Activated naive CD8-positive, alpha-beta T cell treated with anti-CD3 and anti-CD28 coated beads, Interleukin-2, amount 10 ng/mL, durations not matched to agents 7 days and 5 days (primary cell): ENCODE measurements at places on chromosomes 2 and 18. TPM values are rescaled to one million over a fixed set of nuclear protein-coding genes. Genes with fewer than 3 reads are reported as not detected.

The RAB6C gene
- total RNA-seq, result not detected

The CROCC2 gene
- not detected for total RNA-seq

The RAB11FIP5 gene
- 4.8 TPM for total RNA-seq

The TAF1B gene
- 18.8 TPM for total RNA-seq

DNA sequence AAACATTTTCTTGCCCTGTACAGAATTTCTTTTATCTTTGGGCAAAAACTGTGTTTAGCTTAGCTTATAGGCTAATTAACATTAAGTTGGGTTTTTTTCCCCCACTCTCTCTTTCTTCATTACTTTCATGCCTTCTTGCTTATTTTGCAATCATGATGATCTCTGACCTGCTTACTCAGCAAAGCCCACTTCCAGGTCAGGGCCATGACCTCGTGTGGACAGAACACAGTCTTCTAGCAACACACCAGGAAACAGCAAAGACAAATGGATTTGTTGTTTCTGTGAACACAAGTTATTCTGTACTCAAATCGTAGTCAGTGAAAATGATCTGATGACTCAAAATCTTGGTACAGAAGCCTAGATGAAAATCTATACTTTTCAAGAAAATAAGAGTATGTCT is 60.7 kb downstream of the SPATS2L start:
- H3K36me3 ChIP-seq, result peaks cover 9% of the 10 kb centered on the region
- peaks cover 3% of the 10 kb centered on the region for H3K4me1 ChIP-seq
- H3K4me3 ChIP-seq, result no peak overlapping the region
- H3K27ac ChIP-seq, result no peak overlapping the region
- no peak for DNase-seq

DNA sequence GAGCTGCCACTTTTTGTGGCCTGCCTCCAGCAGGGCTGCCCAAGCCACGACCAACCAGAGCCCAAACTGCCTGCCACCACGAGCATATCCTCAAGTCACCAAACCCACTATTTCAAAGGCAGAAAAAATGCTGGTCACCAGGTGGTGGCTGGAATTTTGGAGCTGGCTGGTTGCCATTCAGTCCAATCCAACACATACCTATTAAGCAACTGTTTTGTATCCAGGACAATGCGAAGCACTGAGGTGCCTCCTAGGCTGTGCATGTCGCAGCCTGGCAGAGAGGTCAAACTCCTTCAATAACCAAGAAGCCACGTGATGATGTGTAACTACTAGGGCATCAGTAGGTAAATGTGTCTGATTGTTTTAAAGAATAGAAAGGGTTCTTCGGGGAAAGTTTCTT is 108.3 kb upstream of the PPP1CB start:
- H3K4me1 ChIP-seq, result peaks cover 7% of the 10 kb centered on the region
- no peak for DNase-seq
- H3K27me3 ChIP-seq, result peaks cover 4% of the 10 kb centered on the region
- no peak overlapping the region for H3K4me3 ChIP-seq
- H3K36me3 ChIP-seq, result no peaks in the 10 kb centered on the region
- H3K27ac ChIP-seq, result no peak overlapping the region

GRCh38 chr2:69935011-69935410 is 20.1 kb downstream of the MXD1 start:
- H3K27me3 ChIP-seq, result no peaks in the 10 kb centered on the region
- H3K27ac ChIP-seq, result no peak overlapping the region
- H3K4me3 ChIP-seq, result no peak overlapping the region
- peaks cover 14% of the 10 kb centered on the region for H3K4me1 ChIP-seq
- H3K36me3 ChIP-seq, result peaks cover 40% of the 10 kb centered on the region

DNA sequence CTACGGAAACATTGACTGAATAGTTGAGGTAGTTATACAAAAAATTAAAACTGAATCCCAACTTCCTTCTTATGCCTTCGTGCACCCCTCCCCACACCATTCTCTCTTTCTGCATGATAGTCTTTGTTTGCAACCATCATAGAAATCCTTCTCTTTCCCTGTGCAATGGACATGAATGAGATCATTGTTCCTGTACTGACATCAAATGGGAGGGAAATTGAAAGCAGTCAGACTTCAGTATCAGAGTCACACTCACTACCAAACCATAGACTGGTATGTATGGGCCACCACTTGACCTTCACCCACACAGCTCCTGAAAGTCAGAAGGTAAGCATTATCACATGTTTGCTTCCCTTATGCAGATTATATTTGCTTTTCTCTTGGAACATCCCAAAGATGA is 782.8 kb downstream of the BCL11A start:
- no peak for DNase-seq
- H3K36me3 ChIP-seq, result no peaks in the 10 kb centered on the region
- H3K4me1 ChIP-seq, result no peaks in the 10 kb centered on the region
- no peak overlapping the region for H3K27ac ChIP-seq

DNA sequence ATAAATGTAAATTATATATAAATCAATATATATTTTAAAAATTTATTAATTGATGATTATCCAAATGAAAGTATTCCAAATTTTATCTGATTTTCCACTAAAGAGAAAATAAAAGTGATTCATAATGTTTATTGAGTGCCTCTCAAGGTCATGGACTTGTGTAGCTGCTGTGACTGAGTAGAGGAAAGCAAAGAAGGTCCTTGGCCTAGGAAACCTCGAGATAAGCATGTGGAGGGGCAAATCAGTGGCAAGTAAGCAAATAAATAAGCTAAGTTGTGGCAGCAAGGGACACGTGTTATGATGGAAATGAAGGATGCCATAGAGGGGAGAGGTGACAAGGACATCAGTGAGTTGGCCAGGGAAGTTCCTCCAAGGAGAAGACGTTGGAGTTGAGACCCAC is 866.1 kb upstream of the ID2 start:
- H3K27me3 ChIP-seq, result no peaks in the 10 kb centered on the region
- no peak overlapping the region for H3K4me3 ChIP-seq
- peaks cover 5% of the 10 kb centered on the region for H3K4me1 ChIP-seq
- no peak for DNase-seq
- peaks cover 8% of the 10 kb centered on the region for H3K36me3 ChIP-seq
- H3K27ac ChIP-seq, result no peak overlapping the region

- no peak overlapping the region for H3K27ac ChIP-seq
- H3K27me3 ChIP-seq, result peaks cover 30% of the 10 kb centered on the region
- H3K4me1 ChIP-seq, result no peaks in the 10 kb centered on the region
- H3K36me3 ChIP-seq, result no peaks in the 10 kb centered on the region
- no peak overlapping the region for H3K4me3 ChIP-seq
Measured at GRCh38 chr2:200077210-200077650, 121.8 kb downstream of the MAIP1 start.

- DNase-seq, result no peak
- H3K27me3 ChIP-seq, result no peaks in the 10 kb centered on the region
- H3K4me1 ChIP-seq, result no peaks in the 10 kb centered on the region
- no peaks in the 10 kb centered on the region for H3K36me3 ChIP-seq
Measured at GRCh38 chr18:12455496-12455895, 47.8 kb downstream of the PRELID3A start.

DNA sequence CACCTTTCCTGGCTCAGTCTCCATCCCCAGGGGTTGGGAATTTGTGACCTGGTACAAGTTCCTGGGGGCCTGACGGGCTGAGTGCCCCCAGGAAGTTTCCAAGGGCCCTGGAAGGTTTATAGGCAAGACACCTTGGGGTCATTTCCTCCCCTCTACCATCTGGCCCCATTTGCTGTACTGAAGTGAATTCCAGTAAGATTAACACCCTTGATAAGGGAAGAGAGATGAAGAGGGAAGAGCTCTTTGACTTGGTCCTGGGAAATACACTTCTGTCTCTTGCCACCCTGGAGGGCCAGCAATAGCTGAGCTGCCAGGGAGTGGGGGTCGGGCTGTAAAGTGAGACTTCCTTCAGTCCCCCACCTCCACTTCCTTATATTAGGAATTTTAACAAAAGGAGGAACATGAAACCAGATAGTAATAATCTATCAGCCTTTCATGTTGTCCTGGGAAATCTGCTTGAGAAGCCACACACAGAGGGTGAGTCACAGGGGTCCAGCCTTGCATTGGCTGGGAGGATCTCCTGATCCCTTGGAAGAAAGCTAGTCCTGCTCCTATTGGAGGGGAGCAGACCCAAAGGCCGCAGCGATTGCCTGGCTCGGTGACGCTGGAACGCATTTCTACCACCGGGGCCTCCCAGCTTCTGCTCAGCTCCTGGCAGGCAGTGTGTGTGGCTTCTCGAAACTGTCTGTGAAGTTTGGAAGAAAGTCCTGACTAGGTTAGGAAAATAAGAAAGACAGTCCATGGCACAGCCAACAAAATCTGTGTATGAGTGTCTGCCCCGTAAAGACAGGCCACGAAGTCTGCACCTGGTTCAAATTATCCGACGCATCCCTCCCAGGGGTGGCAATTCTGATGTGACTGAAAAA is 87.3 kb downstream of the ACAA2 start:
- H3K4me1 ChIP-seq, result peaks cover 8% of the 10 kb centered on the region
- no peak overlapping the region for H3K27ac ChIP-seq
- H3K4me3 ChIP-seq, result no peak overlapping the region
- peaks cover 28% of the 10 kb centered on the region for H3K27me3 ChIP-seq
- H3K36me3 ChIP-seq, result no peaks in the 10 kb centered on the region

DNA sequence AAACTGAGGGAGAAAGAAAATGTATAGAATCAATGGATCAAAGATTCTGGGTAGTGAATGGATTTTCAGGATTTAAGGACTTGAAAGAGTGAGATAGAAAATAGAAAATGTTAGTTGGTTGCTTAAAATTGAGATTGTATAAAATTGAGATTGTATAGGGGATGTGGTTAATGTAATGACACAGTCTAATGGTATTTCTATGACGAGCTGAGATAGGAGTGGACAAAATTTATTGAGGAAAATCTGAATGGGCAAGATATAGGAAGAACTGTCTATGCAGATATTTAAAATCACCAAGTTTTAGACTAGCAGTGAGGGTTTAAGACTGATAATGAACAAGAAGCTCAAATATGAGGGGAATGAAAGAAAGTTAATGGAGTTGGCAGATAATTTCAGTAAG is 406.6 kb downstream of the NYAP2 start:
- no peak overlapping the region for H3K4me3 ChIP-seq
- no peak overlapping the region for H3K27ac ChIP-seq
